ENCODE measurements at places on chromosomes 4 and X.

GRCh38 chr4:54473798-54474197 is 184.0 kb upstream of the KIT start:
- no peak for DNase-seq

GRCh38 chr4:177505171-177505615 is 63.0 kb upstream of the AGA start:
- DNase-seq = no peak

- DNase-seq = no peak
These were observed 1.1 kb downstream of the RNF150 start for GRCh38 chr4:141132072-141132708.

- DNase-seq = no peak
These were observed 63.6 kb downstream of the REPS2 start for GRCh38 chrX:17009856-17010625.

- DNase-seq = no peak
These were observed 112.6 kb upstream of the ZNF827 start for GRCh38 chr4:146051223-146051622.

DNA sequence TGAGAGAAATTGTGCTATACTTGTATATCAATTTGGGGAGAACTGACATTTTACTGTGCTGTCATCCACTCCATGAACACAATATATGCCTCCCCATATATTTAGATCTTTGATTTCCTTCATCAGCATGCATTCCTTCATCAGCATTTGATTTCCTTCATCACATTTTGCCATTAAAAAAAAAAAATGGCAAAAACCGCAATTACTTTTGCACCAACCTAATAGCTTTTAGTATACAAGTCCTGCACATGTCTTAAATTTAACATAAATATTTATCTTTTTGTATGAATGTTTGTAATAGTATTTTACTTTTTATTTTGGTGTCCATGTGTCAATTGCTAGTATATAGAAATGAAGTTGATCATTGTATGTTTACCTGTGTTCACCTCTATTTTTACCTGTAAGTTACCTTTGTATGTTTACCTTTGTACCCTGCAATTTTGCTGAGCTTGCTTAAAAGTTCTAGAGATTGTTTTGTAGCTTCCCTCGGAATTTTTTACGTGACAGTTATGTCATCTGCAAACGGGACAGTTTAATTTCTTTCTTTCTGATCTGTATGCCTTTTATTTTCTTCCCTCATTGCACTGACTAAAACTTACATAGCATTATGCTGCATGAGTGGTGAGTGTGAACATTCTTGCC is 86.2 kb downstream of the CPEB2 start:
- DNase-seq = no peak

GRCh38 chr4:174626342-174627008 is 104.2 kb upstream of the HPGD start:
- DNase-seq = no peak

- no peak for DNase-seq
These were observed 111.0 kb downstream of the CPE start for GRCh38 chr4:165489786-165490185.

DNA sequence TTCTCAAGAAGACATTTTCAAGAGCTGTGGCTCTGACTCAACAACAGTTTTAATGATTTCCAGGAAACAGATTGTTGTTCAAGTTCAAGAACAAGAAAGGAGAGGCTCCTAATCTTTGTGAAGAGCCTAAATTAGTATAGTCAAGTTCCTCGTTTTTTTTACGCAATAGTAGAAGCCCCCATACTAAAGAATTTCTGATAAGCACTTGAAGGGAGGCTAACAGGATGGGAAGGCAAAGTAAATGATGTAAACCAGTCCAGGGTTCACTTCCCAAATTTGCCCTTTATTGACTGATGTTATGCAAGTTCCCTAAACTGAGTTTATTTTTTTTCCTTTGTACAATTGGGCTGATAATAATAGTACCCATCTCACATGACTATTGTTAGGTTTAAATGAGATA is 178.2 kb downstream of the RTL9 start:
- no peak for DNase-seq

- DNase-seq = no peak
These were observed 6.9 kb downstream of the SLC39A8 start for GRCh38 chr4:102338405-102338804.

DNA sequence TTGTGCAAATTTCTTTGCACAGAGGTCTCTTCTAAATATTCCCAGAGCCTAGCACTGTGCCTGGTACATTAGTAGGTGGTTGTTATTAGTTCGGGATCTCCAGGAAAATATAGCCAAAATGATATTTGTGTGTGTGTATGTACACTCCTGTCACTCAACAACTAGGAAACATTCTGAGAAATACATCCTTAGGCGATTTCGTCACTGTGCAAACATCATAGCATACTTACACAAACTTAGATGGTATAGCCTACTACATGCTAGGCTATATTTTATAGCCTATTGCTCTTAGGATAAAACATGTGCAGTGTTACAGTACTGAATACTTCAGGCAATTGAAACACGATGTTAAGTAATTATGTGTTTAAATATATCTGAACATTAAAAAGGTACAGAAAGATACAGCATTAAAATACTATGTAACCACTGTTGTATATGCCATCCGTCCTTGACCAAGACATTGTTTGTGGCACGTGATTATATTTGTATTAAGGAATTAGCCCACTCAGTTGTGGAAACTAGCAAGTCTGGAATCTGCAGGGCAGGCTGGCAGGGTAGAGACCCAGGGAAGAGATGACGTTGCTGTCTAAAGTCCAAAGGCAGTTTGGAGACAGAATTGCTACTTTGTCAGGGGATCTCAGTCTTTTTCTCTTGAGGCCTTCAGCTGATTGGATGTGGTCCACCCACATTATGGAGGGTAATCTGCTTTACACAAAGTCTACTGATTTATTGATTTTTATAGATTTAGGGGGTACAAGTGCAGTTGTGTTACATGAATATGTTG is 106.9 kb downstream of the COL4A6 start:
- DNase-seq = no peak

GRCh38 chrX:134849390-134849789 is 141.4 kb upstream of the SMIM10 start:
- DNase-seq = no peak

DNA sequence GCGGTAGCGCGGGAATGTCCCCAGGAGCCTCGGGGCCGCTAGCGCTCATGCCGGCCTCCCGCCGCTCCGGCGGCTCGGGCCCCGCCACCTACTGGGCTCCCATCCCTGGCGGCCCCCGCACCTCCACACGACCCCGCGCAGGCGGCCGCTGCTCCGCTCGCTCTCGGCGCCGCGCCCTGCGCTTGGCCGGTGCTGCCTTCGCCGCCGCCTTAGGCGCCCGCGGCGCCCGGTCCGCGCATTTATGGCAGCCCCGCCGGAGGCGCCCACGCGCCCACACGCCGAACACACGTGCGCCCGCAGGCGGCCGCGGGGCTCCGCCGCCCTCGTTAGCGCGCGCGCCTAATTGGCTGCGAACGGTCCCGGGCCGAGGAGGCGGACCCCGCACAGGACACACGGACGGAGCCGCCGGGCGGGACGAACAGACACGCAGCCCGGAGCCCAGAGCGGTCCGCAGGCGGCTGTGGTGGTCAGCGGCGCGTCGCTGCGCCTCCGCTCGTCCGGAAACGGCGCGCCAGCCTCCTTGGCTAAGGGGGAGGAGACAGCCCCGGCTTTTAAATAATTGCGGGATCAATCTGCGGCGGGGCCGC is at the start of gene NKX1-1:
NKX1-1 (minus strand) TSS at position 49 of the 587 bp plus-strand sequence; CDS start at position 49, 0 bp downstream.
- no peak for DNase-seq

DNA sequence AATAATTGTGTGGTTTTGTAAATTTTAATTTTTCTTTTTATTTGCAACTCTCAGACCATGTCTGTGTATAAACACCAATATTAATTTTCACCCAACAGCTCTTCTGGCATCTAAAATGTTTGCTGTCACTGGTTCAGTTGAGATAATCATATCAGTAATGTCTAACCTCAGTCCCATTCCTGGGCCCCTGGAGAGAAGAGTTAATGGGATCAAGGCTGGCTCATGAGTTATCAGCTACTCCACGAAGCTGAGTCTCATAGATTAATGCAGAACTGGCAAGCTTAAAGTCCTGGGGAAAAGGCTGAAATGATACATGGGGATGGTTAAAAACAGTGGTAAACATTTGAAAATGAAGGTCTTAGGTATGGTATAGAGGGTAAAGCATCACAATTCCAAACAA is 28.4 kb upstream of the TSPAN5 start:
- no peak for DNase-seq

- DNase-seq = peak; percentile 23
These were observed 146.7 kb downstream of the TBL1X start for GRCh38 chrX:9611436-9612145.

- no peak for DNase-seq
These were observed 92.1 kb downstream of the KLHL13 start for GRCh38 chrX:118024482-118024881.

GRCh38 chr4:84954982-84955567 is 11.4 kb downstream of the WDFY3 start:
- DNase-seq = no peak

- DNase-seq = no peak
These were observed 50.5 kb downstream of the TBC1D14 start for GRCh38 chr4:6960154-6960553.

Measured in SJSA1 (cell line).